ENCODE measurements at places on chromosomes 6 and 20.

DNA sequence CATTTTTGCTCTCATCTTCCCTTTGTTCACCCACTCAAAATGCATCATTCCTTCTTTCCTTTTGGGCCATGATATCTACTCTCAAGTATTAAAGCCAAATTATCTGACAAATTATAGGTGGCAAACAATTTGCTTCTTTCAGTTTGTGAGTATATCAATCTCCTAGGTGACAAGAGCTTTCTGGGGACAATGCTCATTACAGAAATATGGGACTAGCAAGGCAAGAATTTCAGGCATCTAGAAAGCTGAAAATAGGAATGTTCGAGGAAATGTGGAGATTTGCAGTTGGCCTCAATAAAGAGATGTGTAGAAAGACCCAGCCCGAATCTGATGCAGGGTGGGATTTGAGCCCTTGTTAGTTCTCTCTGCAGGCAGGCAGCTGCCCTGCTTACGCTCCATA is 71.8 kb downstream of the ALDH8A1 start:
- no peak for DNase-seq

DNA sequence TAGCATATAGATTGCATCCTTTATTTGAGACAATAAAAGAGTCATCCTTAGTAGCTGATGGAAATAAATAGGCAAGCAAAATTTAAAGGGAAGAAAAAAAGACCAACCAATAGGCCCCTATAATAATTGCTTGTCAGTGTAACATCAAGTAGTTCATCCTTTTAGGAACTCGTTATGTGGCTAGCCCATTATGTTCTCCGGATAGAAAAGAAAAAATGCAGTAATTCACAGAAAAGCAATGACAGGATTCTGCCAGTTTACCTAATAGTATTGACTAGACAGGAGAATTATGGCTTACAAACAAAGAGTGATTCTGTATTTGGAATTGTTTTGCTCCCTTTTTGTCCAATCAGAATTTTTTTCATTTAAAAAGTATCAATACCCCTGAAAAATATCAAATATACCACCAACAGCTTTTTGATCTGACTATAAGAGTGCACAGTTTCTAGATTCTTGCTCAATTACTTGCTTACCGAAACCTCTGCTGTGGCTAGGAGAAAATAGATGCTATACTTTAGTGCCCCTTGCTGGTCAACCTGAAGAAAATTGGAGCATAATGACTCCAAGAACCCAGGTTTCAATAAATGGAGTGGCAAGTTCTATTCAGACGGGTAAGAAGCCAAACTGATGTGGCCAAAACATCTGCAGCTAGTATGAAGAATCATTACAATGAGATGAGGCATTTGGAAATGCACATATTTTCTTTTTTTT is 91.5 kb upstream of the SASH1 start:
- DNase-seq = no peak

DNA sequence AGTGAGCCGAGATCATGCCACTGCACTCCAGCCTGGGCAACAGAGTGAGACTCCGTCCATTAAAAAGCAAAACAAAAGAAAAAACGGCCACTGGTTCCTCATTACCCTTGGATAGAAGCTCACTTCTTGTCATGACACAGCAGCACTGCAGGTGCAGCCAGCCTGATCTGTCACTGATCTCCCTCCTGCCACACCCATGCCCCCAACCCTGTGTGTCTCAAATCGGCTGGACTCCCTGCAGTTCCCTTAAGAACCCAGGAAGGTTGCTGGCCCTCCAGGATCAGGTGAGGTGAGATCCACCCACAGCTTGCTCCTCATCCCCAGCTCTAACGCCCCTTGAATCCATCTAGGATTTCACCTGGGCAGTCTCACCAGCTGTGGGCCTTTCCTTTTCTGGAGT is 26.3 kb upstream of the NNAT start:
- DNase-seq = no peak

DNA sequence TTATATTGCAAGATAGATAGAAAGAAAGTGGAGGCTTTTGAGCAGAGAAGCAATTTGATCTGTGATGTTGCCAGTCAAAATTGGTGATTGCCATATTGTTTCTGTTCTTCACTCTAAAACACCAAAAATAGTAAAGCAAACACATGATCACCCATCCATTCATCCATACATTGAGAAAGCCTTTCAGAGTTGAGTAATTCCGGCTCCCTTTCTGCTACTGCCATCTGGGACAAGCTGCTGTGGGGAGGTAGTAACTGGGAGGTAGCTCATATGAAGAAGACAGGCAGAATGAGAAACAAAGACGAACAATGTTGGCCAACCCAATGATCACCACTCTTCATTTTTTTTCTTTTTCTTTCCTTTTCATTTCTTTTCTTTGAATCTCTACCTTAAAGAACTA is 51.1 kb upstream of the HBS1L start:
- no peak for DNase-seq

DNA sequence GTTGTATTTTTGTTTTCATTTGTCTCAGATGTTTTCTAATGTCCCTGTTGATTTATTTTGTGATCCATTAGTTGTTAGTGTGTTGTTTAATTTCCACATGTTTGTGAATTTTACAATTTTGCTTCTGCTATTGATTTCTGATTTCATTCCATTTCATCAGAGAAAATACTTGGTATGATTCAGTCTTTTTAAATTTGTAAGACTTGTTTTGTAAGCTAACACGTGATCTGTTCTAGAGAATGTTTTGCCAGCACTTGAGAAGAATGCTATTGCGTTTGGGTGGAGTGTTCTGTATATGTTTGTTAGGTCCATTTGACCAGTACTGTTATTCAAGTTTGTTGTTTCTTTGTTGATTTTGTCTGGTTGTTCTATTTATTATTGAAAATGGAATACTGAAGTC is 53.9 kb downstream of the KIZ start:
- DNase-seq = no peak

GRCh38 chr20:20454850-20455627 is 87.1 kb downstream of the INSM1 start:
- DNase-seq = no peak

GRCh38 chr20:20702330-20703245 is 9.9 kb downstream of the RALGAPA2 start:
- no peak for DNase-seq
